ENCODE measurements at places on chromosomes 6 and 20.

DNA sequence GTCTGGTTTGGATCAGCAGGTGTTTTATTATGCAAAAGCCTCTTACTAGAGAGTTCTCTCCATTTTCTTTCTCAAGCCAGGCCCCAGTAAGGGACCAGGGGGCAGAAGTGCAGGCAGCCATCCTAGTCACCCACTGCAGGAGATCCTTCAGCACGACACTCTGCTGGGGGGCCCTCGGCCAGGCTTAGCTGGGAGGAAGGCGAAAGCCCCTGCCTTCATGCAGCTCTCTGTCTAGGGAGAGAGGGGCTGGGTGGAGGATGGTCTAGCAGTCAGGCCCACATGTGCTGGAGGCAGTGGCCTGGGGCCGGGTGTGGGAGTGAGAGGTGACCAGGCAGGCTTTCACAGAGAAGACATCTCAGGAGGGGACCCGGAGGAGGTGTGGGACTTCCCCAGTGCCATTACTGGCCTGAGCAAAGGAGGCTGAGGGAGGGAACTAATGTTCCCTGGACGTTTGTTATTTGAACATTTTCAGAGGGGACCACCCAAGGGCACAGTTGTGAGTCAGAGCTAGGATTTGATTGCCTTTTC lies 33.5 kb upstream of the VSTM2L start:
- no peak for DNase-seq

DNA sequence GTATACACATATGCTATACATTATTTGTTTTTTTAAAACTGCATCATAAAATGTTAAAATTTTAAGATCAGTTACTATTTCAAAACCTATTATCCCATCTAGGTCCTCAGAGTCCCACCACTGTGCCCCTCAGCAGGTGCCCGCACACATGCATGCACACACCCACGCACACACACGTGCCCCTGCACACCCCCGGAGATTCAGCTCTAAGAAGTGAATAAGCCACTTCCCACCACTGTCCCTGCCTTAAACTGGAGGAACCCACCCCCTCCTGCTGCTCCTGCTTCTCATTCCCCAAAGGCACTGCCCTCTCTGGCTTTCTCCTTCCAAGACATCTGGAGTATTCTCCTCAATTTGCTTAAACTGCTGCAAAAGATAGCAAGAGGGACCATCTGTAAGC lies 5.4 kb upstream of the FAM210B start:
- no peak for DNase-seq

GRCh38 chr6:160667639-160668481 lies 3.8 kb upstream of the LPA start:
- DNase-seq, result peak; percentile 16

GRCh38 chr20:54044156-54044555 lies 26.2 kb downstream of the BCAS1 start:
- DNase-seq, result no peak

- DNase-seq, result peak; percentile 24
These were observed 21.2 kb upstream of the NFATC2 start for GRCh38 chr20:51563486-51564332.

DNA sequence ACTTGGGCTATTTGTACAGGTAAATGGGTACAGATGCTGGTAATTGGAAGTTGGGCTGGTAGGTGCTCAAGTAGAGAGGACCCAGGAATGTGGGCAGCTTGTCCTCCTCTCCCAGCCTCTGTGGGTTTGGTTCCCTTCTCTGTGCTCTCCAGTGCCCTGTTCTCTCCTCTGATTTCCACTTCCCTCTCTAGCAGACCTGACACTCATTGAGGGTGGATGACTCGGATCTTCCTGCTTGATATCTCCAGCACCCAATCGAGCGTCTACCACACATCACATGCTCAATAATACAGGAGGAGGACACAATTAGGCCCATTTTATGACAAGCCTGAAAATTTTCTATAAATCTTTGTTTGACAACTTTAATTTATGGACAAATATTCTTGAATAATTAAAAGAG lies 23.7 kb downstream of the CST1 start:
- DNase-seq, result no peak

DNA sequence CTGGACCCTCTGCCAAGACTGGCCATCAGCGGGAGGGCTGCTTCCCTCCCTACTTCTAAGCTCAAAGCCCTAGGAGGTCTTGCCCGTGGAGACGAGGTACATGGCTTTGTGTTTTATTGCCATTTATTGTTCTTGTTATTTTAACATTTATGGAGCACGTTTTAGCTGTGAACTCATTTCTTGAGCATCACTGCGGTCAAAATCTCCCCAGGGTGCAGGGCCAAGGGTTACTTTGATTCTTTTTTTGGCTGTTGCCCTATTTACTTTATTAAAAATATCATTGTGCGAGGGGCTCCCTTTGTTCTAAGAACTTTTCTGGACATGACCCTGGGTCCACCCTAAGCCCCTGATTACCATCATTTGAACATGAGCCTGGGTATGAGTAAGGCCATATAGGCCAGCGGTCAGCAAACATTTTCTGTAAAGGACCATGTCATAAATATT lies 51.6 kb downstream of the EYA2 start:
- no peak for DNase-seq

DNA sequence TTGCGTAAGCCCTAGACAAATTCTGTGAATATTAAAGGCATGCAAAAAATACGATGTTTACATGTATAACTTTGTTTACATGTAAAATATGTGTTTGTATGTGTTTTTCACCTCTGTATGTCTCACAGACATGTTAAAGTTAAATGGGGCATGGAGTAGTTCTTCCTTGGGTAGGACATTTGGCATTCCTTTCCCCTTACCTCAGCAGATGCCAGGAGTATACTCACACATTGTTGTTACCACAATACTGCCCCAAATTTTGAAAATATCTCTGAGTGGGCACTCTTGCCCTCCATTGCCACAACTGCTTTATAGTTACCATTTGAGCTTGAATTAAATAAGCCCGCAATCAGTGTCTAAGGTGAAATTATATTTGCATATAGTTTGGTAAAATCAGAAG lies 147.5 kb downstream of the MYO6 start:
- DNase-seq, result no peak

- DNase-seq, result no peak
These were observed 37.2 kb upstream of the ZNF337 start for GRCh38 chr20:25733903-25734302.

DNA sequence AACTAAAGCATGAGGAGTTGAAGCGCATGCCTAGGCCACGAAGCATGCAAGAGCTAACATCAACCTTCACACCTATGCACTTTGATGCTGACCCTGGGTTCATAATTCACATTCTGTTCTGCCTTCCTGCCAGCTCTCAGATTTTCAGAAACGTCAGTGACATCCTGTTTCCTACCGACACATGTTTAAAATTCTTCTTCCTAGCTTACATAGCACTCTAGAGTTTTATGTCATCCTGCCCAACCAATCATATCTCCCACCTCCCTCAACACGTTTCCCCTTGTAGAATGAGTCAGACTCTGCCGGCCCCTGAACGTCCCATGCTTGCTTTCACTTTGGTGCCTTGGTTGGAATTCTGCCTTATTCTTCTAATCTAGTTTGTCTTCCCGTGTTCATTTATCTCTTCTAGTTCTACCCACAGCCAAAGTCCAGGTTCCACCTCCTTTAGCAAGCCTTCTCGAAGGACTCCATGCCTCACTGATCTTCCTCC lies 97.2 kb upstream of the MAP7 start:
- no peak for DNase-seq

- no peak for DNase-seq
These were observed 129.0 kb downstream of the REV3L start for GRCh38 chr6:111353912-111354462.

GRCh38 chr20:35151736-35152135 lies 4.6 kb upstream of the EDEM2 start:
- DNase-seq, result no peak

DNA sequence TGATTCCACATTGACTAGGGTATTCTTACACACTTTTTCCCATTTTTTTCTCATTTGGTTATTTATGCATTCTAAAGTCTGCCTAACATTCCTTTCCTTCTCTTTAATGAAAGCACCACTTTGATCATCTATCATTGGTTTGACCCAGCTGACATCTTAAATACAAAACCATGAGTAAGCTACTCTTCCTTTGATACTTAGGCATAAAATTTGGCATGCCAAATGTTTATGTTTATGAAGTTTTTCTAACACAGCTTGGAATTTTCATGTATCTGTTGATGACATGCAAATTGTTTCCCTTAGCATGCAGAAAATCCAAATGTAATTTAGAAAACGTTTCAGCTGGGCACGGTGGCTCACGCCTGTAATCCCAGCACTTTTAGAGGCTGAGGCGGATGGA lies 534.9 kb downstream of the QKI start:
- DNase-seq, result no peak

DNA sequence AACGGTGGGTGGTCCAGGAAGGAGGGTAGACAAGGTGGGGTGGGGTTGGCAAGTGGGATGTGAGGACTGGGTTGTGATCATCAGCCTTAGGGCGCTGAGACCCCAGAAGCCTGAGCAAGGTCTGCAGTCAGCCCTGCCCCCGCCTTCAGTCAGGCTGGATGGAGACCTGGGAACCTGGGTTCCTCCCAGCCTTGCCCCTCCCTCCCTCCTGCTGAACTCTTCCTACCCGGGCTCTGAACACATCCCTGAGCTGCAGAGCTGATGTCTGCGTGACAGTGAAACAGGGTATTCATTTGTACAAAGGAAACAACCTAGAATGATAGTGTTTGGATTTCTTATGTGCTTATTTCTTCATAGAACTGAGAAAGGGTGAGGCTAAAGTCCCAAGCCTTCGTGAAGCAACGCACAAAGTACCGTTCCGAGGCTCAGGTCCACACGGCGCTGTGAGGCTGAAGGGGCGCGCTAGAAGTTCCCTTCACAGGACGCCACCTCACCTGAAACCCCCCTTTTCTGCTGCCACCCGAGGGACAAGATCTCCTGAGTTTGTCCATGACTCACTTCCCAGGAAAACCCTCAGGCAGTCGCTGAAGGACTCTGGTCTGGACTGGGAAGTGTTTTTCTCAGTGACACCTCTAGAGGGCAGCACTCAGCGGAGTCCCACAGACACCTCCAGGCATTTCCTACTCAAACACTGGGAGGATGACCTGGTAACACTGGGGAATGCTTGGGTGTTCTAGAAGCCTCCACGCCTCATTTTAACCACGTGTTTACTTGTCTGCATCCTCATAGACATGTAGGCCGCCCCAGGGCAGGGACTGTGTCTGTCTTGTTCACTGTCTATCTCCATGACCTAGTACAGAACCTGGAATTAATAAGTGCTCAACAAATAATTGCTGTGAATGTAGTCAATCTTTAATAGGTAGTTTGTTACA lies 1.2 kb downstream of the GSTA5 start:
- peak; percentile 78 for DNase-seq

GRCh38 chr6:5752391-5752680 lies 254.4 kb downstream of the NRN1 start:
- peak; percentile 38 for DNase-seq

DNA sequence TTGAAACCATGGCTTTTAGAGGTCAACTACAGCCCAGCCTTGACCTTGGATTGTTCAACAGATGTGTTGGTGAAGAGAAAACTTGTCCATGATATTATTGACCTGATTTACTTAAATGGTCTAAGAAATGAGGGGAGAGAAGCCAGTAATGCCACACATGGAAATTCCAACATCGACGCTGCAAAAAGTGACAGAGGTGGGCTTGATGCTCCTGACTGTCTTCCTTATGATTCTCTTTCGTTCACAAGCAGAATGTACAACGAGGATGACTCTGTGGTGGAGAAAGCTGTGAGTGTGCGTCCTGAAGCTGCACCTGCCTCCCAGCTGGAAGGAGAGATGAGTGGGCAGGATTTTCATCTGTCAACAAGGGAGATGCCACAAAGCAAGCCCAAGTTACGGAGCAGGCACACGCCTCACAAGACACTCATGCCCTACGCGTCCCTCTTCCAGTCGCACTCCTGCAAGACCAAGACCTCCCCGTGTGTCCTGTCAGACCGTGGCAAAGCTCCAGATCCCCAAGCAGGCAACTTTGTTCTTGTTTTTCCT lies 16.2 kb downstream of the TTLL2 start:
- DNase-seq, result no peak

- DNase-seq, result peak; percentile 61
These were observed 166.8 kb upstream of the GRIK2 start for GRCh38 chr6:101226677-101227135.

DNA sequence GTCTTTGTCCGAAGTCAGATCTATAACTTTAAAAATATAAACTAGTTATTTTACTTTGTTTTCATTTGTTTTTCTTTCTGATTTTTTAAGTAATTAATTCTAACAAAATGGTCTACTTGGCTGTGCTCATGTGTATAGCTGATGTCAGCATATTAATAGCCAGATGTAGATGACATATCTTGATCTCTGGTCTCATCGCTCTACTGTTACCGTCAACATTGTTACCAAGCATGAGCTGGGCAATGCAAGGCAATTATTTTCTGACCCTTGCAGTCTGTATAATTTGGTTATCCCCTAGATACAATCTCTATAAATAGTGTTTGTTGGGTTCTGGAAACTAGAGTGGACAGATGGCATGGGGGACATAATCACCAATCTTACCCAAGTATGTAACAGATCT lies 151.6 kb upstream of the PTPRK start:
- DNase-seq, result peak; percentile 56

DNA sequence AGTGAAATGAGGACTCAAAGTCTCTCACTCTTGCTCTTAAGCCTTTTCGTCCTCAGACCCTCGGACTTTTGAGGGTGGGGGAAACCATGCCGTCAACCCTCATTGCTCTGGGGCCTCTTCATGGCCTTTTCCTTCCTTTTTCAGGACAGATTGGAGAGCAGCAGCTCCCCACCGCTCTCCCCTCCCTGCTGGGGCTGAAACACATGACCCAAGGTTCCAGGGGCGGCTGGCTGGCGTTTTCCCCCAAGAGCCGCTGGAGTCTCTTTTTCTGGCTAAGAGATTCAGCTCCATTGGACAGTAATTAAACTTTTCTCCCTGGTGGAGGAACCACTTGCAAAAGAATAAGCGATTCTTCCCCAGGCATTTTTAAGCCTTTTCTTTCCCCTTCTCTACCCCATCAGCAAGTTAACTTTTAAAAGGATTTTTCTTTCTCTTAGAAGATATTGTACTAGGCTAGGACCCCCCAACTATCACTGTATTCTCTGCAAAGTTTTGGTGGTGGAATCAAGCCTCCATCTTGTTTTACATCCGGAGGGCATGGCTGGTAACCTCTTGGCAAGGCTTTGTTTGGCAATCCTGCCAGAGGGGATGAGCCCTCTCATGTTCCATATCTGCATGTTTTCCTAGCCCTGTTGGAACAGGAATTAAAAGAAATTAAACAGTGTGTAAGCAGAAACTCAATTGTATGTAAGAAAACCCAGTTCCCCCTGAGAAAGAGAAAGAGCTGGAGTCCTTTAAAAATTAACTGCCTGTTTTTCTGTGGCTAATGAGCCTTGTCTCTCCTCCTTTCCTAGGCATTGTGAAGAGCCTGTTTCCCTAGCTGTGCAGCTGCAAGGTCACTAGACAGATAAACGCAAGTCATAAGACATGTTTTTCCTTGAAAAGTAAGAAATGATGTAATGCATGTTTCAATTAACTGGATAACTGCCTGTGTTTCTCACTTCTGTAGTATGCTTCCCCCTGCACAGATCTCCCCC lies 100.8 kb upstream of the GPR6 start:
- no peak for DNase-seq
